ENCODE measurements at places on chromosomes 3 and 15.

DNA sequence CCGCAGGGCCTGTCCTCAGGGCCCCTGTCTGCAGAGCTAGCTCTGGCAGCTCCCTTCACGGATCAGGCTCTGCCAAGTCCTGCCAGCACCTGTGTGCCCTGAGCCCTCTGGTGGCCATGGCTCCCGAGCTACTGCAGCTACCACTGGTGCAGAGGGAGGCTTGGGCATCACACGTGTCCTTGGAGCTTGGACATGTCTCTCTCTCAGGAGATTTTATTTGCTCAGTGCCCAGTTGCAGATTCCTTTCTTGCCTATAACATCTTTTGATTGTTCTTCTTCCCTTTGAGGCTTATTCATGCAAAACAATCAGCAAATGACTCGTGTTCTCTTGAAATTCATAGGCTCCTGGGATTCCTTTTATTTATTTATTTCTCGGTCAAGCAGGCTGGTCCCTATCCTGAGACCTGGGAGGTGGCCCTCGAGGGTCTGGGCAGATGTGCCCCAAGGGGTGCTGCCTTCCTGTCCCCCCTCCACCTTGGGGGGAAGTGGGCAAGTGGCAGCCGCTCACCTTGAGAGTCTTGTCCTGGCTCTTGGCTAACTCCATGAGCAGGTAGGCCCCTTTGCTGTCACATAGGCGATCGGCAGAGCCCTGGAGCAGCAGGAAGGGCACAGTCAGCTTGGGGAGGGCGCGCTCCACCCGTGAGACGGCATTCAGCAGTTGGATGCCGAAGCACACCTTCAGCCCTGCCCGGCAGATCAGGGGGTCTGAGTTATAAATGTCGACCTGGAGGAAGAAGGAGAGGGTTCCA, 21.9 kb downstream of the ABTB1 start:
- DNase-seq = peak; percentile 62

DNA sequence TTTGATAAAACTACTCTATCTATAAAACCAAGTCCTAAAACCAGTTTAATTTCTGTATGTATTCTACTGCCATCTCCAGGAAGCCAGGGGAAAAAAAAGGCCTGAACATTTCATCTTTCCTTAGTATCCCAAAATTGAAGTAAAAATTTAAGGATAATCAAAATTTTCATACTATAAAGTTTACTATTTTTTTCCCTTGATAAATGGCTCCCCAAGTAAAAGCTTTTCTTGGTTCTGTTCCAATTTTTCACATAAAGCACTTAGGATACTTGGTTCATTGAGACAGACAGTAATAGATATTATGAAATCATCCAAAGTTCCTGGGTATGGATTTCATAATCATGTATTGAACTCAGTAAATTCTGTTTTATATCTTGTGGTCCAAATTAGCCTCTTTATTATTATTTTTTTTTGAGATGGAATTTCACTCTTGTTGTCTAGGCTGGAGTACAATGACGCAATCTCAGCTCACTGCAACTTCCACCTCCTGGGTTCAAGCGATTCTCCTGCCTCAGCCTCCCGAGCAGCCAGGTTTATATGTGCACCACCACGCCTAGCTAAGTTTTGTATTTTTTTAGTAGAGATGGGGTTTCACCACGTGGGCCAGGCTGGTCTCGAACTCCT, 34.5 kb downstream of the ICE2 start:
- DNase-seq = peak; percentile 54

- no peak for DNase-seq
Measured at GRCh38 chr3:140753865-140754754, 76.2 kb downstream of the TRIM42 start.

DNA sequence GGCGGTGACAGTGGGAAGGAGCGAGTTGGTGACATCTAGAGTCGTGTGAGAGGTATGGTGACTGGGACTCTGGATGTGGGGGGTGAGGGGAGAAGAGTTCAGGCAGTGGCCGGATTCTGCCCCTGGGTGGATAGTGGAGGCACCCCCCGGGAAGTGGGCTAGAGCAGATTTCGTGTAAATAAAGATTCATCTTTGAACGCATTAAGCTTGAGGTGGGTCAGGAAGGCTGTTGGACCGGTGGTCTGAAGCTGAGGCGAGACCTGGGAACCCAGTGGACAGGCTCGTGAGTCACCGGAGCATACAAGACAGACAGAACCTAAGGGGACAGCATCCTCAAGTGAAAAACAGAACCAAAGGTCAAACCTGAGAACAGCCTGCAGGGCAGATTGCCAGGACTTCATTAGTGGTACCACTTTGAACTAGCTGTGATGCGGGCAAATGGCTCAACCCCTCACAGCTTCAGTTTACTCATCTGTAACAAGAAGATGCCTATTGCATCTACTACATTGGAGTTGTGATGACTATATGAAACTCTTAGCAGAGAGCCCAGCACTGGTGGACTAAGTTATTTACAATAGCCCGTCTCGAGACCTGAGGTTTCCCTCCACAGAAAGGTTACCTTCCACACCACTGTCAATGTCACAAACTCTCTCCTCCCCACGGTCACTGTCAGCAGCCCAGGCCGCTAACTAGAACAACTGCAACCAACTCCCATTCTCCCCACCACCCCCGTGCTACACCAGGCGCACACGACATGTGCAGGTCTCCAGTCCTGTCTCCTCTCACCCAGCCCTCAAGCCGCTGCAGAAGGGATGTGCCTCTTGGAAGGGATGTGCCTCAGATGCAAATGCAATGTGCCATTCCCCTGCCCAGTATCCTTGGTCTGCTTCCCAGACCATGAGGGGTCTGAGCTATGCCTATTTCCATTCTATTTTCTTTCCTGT, 901 bp upstream of the CLN6 start:
- peak; percentile 48 for DNase-seq

DNA sequence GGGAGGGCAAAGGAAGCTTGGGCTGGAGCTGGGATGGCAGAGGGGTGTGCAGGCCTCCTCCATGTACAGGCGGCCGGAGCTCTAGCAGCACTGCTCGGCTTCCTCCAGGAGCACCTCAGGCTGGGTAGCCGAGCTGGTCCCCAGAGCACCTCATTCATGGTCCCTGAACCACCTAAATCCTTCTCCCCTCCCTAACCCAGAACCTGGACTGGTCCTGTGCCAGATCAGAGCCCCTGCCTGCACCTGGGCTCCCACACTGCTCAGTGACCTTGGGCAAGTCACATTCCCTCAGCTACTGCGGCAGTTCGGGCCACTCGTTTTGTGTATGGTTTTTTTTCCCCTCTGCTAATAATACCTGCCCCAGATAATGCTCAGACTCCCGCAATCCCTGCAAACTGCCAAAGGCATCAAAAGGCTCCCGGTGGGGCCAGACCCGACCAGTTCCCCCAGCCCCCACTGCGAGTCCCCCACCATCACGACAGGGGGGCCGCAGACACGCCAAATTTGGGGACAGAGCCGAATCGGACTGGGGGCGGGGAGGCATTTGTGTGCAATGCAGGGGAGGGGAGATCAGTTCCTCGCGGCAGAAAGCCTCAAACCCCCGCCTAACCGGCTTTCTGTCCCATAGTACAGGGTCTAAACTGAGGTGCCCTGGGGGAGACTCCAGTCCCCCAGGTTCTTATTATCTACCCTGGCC, 1.3 kb downstream of the SEMA7A start:
- no peak for DNase-seq

- DNase-seq = no peak
Measured at GRCh38 chr3:194205675-194206133, 69.8 kb downstream of the HES1 start.

- no peak for DNase-seq
Measured at GRCh38 chr15:52113235-52113634, 660 bp upstream of the BCL2L10 start.

DNA sequence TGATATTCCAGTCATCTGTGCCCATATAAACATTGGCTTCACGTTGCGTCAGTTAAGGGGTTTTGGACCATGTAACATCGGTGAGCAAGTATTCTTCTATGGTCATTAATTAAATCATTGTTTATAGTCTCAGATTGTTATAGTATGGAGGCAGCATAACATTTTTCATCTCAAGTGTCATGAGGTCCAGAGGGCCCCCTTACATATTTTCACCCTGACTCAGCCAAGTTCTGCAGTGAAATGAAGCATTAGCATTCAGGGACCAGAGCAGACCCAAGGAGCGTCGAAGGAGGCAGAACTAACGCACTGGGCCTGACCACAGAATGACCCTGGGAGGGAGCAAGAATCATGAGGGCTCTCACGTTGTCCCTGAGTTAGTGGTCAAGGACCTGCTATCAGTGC, 171.5 kb downstream of the LRTM1 start:
- DNase-seq = no peak

DNA sequence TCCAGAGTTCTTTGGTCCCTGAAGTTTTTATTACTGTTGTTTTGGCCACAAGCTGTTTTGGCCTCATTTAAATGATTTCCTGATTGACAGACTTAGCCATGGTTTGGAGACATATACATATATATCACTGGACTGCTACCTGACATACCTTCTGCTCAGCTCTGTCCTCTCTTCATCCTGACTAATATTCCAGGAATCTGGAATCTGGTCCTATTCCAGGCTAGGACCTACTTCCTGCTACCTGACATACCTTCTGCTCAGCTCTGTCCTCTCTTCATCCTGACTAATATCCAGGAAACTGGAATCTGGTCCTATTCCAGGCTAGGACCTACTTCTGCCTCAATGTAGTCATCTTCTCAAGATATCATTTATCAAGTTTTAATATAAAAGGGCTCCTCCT, 724.4 kb upstream of the ROBO1 start:
- no peak for DNase-seq

DNA sequence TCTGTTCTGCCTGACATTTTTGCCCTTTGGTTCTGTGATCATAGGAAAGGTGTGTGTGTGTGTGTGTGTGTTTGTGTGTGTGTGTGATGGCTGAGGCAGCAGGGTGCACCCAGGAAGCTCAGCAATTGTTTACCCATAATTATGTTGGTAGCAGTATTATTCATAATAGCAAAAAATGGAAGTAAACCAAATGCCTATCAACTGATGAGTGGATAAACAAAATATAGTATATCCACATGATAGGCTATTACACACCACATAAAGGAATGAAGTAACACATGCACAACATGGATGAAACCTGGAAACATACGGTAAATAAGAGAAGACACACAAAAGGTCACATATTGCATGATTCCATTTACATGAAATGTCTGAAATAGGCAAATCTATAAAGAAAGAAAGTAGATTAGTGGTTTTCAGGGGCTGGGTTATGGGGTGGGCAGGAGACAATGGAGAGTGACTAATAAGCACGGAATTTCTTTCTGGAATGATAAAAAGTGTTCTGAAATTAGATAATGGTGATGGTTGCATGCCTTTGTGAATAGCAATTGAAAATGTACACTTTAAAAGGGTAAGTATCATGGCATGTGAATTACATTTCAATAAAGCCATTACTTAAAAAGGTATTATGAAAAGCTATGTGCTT, 167.2 kb downstream of the POLR2M start:
- DNase-seq = no peak

DNA sequence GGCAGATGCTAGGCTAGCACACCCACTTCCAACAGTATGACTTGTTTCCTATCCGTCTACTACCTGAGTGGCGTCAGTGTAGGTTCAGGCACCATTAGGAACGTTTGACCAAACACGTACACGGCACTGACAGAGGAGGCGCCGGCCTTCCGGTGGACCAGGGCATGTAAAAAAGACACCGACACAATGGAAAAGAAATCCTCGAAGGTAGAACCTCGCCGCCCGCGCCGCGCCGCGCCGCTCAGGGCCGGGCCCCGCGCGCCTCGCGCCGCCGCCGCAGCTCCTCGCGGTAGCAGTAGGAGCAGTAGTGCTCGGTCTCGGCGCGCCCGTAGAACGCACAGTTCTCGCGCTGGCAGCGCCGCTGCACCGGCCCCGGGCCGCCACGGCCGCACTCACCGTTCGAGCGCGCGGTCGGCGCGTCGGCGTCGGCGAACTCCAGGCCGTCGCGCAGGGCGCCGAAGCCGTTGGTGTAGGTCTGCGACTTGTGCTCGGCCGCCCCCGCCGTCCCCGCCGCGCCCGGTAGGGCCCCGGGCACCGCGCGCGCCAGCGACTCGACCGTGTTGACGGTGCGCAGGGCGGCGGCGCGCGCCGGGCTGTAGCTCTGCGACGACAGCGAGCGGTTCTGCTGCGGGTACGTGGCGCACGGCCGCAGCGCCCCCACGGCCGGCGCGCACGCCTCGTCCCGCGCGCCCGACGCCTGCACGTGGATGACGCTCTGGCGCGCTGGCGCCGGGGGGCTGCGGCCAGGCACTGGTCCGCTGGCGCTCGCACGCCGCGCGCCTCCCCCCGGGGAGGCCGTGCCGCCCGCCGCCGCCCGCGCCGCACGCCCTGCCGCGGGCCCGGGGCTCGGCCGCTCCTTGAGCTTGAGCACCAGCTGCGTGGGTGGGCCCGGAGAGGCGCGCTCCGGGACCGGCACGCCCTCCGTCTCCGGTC, 156.7 kb downstream of the KLF13 start:
- no peak for DNase-seq

- no peak for DNase-seq
Measured at GRCh38 chr3:34367521-34367920, 569.1 kb downstream of the PDCD6IP start.

GRCh38 chr15:96213896-96214295, 116.6 kb upstream of the NR2F2 start:
- no peak for DNase-seq

DNA sequence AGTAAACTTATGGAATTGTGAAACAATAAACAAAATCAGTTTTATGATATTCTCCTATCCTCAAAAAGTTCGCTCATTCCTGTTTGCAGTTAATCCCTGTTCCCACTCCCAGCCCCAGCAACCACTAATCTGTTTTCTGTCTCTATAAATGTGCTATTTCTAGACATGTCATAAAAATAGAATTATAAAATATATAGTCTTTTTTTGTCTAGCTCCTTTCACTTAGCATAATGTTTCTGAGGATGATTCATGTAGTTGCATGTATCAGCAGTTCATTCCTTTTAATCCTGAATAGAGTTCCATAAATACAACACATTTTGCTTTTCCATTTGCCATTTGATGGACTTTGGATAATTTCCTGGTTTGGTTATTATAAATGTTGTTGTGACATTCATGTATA, 140.0 kb downstream of the KCNAB1 start:
- no peak for DNase-seq

DNA sequence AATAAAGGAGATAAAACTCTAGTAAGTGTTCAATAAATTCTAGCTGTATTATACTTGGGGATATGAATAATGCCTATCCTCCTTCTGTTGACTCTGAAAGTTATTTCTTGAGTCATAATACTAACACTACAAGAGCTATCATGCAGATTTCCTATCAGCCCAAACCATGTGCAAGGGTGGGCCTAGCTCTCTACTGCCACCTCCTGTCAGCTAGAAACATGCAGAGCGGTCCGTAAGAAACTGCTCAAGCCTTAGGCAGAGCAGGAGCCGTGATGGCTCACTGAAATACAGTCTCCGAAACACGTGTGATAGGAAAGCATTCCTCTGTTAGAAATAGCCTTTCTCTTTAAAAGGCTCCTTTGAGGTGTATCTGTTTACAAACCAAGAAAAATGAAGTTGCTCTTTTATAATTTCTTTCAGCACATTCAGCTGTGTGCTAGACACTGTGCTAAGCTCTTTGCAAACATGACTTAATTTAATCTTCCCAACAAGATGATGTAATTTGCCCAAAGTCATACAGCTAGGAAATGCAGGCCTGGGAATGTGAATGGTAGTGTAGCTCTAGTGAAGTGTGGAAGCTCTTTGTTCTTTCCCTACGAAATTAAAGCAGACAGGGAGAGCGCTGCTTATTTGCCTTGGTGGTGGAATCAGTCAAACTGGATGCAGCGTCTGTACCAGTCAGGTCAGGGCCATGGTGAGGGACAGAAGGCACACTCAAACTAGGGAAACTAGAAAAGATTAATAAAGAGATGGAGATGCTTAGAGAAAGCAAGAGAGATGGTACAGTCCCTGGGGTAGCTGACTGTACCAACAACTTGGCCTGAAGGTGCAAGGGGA, 43.1 kb downstream of the MTHFS start:
- peak; percentile 91 for DNase-seq
